ENCODE measurements at places on chromosomes 2 and 18.

GRCh38 chr2:86468162-86469033 is 27.2 kb downstream of the KDM3A start:
- no peak for DNase-seq

DNA sequence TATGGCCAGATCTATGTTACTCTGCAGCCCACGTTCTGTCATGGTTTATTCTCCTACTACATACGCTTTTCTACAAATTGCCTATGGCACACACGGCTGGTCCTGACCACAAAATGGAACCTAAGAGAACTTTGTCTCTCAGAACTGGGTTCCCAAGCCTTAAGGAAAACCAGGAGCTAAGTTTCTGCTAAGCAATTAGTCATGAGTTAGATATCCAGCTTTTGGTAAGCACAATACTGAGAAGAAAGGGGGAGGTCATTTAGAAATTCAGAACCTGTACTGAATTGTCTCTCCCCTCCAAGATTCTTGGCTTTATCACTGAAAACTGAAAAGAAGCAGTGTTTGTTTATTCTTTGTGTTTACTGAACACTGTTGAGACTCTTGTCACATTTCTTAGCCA is 283.5 kb upstream of the TANK start:
- DNase-seq: no peak

- DNase-seq: no peak
These were observed 68.7 kb upstream of the FN1 start for GRCh38 chr2:215504547-215504946.

GRCh38 chr18:22069916-22070315 is 99.5 kb upstream of the GATA6 start:
- no peak for DNase-seq

GRCh38 chr18:56067214-56067894 is 479.4 kb upstream of the TCF4 start:
- DNase-seq: no peak

GRCh38 chr2:64661741-64662169 is 8.0 kb upstream of the SERTAD2 start:
- DNase-seq: no peak
